ENCODE measurements at places on chromosomes 6 and 20.

DNA sequence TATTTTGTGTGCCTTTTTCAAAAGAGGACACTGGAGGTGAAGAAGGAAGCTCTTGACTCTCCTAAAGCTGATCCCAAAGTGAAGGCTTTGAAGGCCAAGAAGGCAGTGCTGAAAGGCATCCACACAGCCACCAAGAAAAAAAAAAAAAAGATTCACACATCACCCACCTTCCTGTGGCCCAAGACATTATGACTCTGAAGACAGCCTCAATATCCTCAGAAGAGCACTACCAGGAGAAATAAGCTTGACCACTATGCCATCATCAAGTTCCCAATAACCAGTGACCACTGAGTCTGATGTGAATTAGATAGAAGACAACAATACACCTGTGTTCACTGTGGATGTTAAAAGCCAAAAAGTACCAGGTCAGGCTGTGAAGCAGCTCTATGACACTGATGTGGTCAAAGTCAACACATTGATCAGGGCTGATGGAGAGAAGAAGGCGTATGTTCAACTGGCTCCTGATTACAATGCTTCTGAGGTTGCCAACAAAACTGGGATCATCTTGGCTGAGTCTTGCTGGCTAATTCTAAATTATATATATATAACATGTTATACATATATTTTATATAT is 59.4 kb downstream of the PLCG1 start:
- DNase-seq: no peak

GRCh38 chr6:160431791-160432404 is 83.7 kb downstream of the SLC22A3 start:
- DNase-seq: no peak

- DNase-seq: no peak
Observed at GRCh38 chr6:168117942-168118341, 38.9 kb upstream of the FRMD1 start.

DNA sequence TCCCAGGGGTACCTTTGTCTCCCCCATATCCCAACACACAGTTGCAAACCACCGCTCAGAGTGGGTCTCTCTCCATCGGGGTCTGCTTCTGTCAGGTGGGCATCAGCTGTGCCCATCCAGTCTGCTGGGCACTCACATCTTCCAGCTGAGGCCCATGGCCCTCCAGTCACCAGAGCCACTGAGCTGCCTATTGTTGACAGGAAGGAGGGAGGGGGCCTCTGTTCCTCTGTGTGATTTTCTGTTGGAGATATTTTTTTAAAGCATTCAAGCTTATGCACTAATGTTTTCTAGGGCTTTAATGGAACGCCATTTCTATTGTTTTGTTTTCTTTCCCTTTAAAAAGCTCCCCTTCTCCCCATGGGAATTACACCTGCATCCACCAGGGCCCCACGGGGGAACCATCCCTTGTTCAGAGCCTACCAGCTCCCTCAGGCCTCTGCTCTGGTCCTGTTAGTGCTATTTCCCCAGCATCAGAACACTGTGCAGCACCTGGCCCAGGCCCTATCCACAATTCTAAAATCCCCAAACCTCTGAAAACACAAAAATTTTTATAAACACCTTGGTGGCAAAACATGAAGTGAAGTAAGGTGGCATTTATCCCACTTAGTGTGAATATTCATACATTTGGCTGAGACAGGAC is 326.2 kb downstream of the CD83 start:
- no peak for DNase-seq

All from skeletal muscle cell (primary cell).